ENCODE measurements at places on chromosomes 11 and 22. TPM values are rescaled to one million over a fixed set of nuclear protein-coding genes. Genes with fewer than 3 reads are reported as not detected.

The RAG2 gene
- not detected for total RNA-seq

- H3K27ac ChIP-seq: no peak overlapping the region
- peaks cover 33% of the 10 kb centered on the region for H3K4me1 ChIP-seq
- DNase-seq: no peak
Observed at GRCh38 chr11:107567739-107568335, 2.3 kb upstream of the ALKBH8 start.

- no peaks in the 10 kb centered on the region for H3K36me3 ChIP-seq
- peaks cover 6% of the 10 kb centered on the region for H3K4me1 ChIP-seq
- no peak overlapping the region for H3K4me3 ChIP-seq
- DNase-seq: no peak
- no peak overlapping the region for H3K27ac ChIP-seq
- H3K27me3 ChIP-seq: peaks cover 4% of the 10 kb centered on the region
Observed at GRCh38 chr22:22764085-22764484, 119.7 kb downstream of the GGTLC2 start.

GRCh38 chr22:24772493-24773220 lies 1.9 kb downstream of the PIWIL3 start:
- no peak for DNase-seq
- H3K27me3 ChIP-seq: peaks cover 3% of the 10 kb centered on the region
- no peaks in the 10 kb centered on the region for H3K4me1 ChIP-seq
- H3K27ac ChIP-seq: no peak overlapping the region
- no peaks in the 10 kb centered on the region for H3K36me3 ChIP-seq

DNA sequence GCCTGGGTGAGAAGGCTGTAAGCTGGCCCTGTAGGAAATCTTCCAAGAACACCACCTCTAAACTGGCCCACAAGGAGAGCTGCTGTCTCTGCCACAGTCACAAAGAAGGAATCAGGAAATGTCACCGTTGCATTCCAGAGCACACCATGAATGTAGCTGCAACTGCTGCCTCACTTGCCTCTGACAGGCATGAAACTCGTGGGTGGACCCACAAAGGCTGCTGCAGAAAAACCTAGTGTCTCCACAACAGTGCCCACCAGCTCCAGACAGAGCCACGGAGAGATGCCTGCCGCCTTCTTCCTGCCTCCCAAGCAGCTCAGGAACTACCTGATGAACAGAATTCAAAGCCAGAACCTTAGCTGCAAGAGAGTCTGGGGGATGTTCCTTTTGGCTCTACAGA lies 10.5 kb downstream of the DNAJB13 start:
- peaks cover 7% of the 10 kb centered on the region for H3K27me3 ChIP-seq
- no peak overlapping the region for H3K4me3 ChIP-seq
- no peak overlapping the region for H3K27ac ChIP-seq

DNA sequence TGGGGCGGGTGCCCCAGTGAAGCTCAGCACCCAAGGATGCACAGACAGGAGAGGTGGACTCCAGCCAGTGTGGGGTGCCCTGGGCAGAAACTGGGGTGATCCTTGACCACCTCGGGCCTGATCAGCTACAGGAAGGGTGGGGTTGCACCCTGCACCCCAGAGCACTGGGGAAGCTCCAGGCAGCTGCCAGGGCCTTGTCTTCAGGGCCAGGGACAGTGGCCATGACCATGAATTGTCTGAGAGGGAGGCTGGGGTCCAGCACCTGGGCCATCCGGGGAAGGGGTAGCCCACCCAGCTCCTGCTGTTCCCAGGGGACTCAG lies 17.6 kb downstream of the IL17REL start:
- no peak overlapping the region for H3K27ac ChIP-seq
- no peak overlapping the region for H3K4me3 ChIP-seq
- DNase-seq: peak; percentile 5
- peaks cover 2% of the 10 kb centered on the region for H3K27me3 ChIP-seq
- peaks cover 12% of the 10 kb centered on the region for H3K4me1 ChIP-seq

GRCh38 chr11:75576499-75576918 lies 14.5 kb downstream of the SERPINH1 start:
- peaks cover 7% of the 10 kb centered on the region for H3K36me3 ChIP-seq
- no peak overlapping the region for H3K27ac ChIP-seq
- H3K4me1 ChIP-seq: no peaks in the 10 kb centered on the region
- H3K4me3 ChIP-seq: no peak overlapping the region

DNA sequence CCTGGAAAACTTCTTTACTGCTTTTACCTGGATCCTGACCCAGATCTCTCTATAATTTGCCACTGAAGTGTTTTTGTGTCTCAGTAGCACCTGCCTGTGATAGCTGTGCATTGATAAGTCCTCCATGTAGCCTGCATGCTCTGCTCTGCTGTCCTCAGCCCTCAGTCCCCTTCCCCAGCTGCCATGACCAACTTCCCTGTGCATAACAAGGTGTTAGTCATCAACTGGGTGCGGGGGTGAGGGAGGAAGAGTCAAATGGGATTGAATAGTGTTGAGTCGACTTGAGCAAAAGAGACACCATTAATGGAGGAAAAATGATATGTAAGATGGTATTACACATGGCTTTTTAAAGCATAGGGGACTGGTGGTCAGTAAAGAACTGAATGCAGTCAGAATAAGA lies 92.2 kb upstream of the PLET1 start:
- no peak overlapping the region for H3K4me3 ChIP-seq
- no peaks in the 10 kb centered on the region for H3K27me3 ChIP-seq
- peaks cover 3% of the 10 kb centered on the region for H3K36me3 ChIP-seq

DNA sequence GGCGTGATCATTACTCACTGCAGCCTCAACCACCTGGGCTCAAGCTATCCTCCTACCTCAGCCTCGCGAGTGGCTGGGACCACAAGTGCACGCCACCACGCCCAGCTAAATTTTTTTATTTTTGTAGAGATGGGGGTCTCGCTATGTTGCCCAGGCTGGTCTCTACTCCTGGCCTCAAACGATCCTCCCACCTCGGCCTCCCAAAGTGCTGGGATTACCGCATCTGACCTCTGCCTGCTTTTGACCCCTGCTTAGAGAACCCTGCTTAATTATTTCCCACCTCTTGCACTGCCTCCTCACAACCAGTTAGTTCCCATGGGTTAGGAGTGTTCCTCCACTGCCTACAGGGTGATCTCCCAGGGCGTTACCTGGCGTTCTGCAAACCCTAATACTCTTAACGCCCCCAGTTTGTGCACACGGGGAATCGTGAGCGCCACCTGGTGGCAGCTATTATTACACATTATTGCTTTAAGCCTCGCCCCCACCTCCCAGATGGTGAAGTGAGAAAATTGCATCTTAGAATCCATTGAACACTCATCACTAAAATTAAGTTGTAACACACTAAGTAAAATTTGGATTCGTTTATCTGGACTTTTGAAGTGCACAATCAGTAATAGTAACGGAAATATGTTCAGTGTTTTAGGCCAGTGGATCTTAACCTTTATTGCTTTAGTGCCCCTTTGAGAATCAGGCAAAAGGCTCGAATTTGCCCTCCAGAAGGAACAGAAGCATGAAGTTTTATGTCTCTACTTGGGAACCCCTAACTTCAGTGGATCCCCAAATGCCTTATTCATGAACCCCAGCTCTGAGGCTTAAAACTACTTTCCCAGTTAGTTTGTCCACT lies 61.4 kb upstream of the ASPHD2 start:
- peak; percentile 79 for DNase-seq
- H3K27ac ChIP-seq: no peak overlapping the region
- H3K27me3 ChIP-seq: peaks cover 16% of the 10 kb centered on the region
- no peak overlapping the region for H3K4me3 ChIP-seq
- no peaks in the 10 kb centered on the region for H3K36me3 ChIP-seq
- no peaks in the 10 kb centered on the region for H3K4me1 ChIP-seq

The C11orf16 gene
- total RNA-seq: not detected

GRCh38 chr22:39369186-39369585 lies 19.4 kb downstream of the SYNGR1 start:
- no peaks in the 10 kb centered on the region for H3K27me3 ChIP-seq
- no peak for DNase-seq
- no peak overlapping the region for H3K4me3 ChIP-seq
- no peak overlapping the region for H3K27ac ChIP-seq
- peaks cover 5% of the 10 kb centered on the region for H3K4me1 ChIP-seq

- H3K4me1 ChIP-seq: peaks cover 16% of the 10 kb centered on the region
- H3K36me3 ChIP-seq: peaks cover 1% of the 10 kb centered on the region
- H3K27me3 ChIP-seq: peaks cover 2% of the 10 kb centered on the region
Observed at GRCh38 chr11:59201353-59201752, 11.4 kb downstream of the MPEG1 start.

GRCh38 chr11:124115782-124116616 lies 749 bp downstream of the VWA5A start:
- peaks cover 4% of the 10 kb centered on the region for H3K27me3 ChIP-seq
- peak overlapping the region; percentile 78 for H3K4me3 ChIP-seq
- DNase-seq: peak; percentile 33
- peak overlapping the region; percentile 87 for H3K27ac ChIP-seq
- peaks cover 12% of the 10 kb centered on the region for H3K36me3 ChIP-seq

- no peaks in the 10 kb centered on the region for H3K36me3 ChIP-seq
- DNase-seq: no peak
- no peak overlapping the region for H3K27ac ChIP-seq
- no peaks in the 10 kb centered on the region for H3K27me3 ChIP-seq
- peaks cover 21% of the 10 kb centered on the region for H3K4me1 ChIP-seq
Observed at GRCh38 chr11:74776546-74776945, 27.9 kb downstream of the RNF169 start.

- no peaks in the 10 kb centered on the region for H3K36me3 ChIP-seq
- peaks cover 21% of the 10 kb centered on the region for H3K4me1 ChIP-seq
- no peaks in the 10 kb centered on the region for H3K27me3 ChIP-seq
- no peak overlapping the region for H3K27ac ChIP-seq
- DNase-seq: no peak
Observed at GRCh38 chr11:72522186-72522585, 87.9 kb upstream of the CLPB start.

The HSPB2 gene
- total RNA-seq: not detected

The OR2AT4 gene
- not detected for total RNA-seq

DNA sequence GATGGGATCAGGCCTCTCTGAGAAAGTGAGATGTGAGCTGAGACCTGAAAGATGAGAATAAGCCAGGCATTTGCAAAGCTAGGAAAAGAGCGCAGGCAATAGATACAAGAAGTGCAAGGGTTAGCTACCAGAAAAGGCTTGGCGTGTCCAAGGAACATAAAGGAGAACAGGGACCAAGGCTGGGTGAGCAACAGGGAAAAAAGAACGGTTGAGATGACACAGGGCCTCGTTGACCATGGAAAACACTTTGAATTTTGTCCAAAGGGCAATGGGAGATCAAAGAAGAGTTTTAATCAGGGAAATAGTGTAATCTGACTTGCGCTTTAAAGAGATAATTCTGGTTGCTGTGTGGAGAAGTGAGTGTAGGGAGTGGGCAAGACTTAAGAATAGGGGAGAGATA lies 35.0 kb downstream of the RAB30 start:
- H3K4me1 ChIP-seq: peaks cover 42% of the 10 kb centered on the region
- no peaks in the 10 kb centered on the region for H3K27me3 ChIP-seq
- DNase-seq: no peak

DNA sequence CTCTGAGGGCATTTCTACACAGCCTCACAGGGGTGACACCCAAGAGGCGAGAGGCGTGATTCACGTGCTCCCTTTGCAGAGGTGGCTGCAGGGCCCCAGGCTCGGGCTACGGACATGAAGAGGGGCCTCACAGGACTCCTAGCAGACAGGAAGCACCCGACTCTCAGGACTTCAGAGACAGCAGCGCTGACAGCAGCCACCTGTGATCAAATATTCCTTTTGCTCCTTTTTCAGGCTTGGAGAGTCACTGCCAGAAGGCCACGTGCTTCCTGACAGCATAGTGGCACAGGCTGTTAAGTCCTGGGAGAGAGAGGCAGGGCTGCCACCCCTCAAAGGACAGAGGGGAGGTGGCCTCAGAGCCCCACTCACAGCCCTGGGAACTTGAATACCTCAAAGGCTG lies 348.9 kb downstream of the CADM1 start:
- no peaks in the 10 kb centered on the region for H3K36me3 ChIP-seq
- H3K4me3 ChIP-seq: no peak overlapping the region
- peaks cover 4% of the 10 kb centered on the region for H3K27me3 ChIP-seq
- H3K27ac ChIP-seq: no peak overlapping the region

DNA sequence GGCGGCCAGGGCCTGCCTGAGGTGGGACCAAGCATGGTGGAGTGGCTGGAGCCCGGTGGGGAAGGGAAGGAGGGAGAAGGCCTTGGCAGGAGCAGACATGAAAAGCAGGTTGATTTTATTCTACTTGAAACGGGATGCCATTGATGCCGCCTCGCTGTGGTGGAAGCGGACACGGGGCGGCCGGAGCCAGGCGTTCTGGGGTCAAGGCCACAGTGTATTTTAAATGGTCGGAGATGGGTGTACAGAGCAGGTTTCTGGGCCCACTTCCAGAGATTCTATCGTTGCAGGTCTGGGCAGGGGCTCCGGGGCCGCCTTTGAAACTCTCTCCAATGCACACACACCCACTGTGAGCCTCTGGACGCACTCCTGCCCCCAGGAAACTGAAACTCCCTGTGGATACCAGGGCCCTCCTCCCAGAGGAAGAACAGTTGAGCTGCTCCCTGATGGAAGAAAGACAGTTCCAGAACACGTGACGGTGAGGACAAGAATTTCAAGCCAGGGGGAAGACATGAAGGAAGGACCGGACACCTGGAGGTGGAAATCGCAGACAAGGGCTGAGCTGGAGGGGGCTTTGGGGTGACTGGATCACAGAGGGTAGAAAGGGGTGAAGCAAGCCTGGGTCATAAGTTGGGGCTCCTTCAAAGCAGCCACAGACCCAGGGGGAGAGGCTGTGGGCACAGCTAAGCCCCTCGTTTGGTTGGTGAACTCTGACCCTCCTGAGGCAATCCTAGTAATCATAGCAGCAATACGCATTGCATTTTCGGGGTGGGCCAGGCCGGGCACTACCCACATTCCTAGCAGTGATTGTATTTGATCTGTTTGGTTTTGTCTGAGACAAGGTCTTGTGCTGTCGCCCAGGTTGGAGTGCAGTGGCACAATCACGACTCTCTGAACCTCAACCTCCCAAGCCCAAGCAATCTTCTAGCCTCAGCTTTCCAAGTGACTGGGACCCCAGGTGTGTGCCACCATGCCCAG lies 12.3 kb upstream of the LINC01488 start:
- H3K4me1 ChIP-seq: no peaks in the 10 kb centered on the region
- no peak overlapping the region for H3K4me3 ChIP-seq
- no peak overlapping the region for H3K27ac ChIP-seq
- DNase-seq: no peak
- H3K27me3 ChIP-seq: peaks cover 3% of the 10 kb centered on the region

The NXPE4 gene
- total RNA-seq: not detected

The MIOX gene
- 0.44 TPM for total RNA-seq

DNA sequence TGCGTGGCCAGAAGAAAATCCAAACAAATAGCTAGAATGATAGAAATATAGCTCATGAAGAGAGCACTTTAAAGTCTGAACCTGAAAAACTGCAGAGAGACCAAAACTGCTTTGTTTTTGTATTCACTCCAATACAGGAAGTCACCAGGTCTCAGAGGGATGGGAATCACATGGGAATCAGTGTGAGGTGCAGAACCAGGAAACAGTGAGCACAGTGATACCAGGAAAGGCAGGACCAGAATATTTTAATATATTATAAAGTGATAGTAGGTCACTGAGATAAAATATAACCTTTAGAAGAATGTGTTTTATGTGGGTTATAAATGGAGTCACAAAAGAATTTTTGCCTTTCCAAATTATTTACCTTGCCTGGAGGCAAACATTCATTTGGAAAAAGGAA lies 277.3 kb downstream of the CASP12 start:
- no peak for DNase-seq
- peaks cover 21% of the 10 kb centered on the region for H3K4me1 ChIP-seq
- peaks cover 3% of the 10 kb centered on the region for H3K36me3 ChIP-seq
- no peak overlapping the region for H3K27ac ChIP-seq

- no peaks in the 10 kb centered on the region for H3K36me3 ChIP-seq
- no peak overlapping the region for H3K4me3 ChIP-seq
- no peak overlapping the region for H3K27ac ChIP-seq
- peaks cover 8% of the 10 kb centered on the region for H3K27me3 ChIP-seq
- DNase-seq: no peak
Observed at GRCh38 chr22:42432818-42433217, 615 bp upstream of the NFAM1 start.
